ENCODE measurements at places on chromosomes 3 and 15.

DNA sequence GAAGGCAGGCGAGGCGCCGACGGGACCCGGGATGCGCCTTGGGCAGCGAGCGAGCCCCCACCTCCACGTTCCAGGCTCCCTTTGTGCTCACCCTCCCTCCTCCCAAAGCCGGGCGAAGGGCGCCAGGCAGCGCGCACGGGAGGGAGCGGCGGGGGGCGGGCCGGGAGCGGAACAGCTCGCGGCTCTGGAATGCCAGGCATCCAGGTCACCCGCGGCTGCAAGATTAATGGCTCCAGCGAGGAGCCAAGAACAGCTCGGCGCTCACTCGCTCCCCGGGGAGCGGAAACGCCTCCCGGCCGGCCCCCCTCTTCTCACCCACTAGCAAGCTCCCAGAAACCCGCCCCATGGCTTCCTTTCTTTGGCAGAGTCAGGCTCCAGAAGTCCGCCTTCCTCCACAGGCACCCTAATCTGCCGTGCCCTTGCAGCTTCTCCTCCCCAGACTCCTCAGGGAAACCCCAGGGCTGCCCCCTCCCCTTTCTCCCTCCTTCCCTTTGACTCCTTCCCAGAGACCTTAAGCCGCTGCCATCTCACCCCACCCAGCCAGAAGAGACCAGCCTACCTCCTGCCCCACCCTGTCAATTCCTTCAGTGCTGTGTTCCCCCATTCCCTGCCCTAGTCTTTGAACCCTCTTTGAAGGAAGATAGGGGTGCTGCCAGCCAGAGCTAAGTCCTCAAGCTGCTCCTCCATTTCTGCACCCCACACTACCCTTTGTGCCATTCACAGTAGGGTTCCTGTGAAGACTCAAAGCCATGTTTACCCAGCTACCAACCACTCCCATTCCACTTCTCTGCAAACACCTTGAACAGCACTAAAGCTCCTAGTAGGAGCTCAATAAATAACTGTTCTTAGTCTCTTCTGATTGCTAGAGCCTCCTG is 9.9 kb downstream of the AMOTL2 start:
- DNase-seq, result no peak

- DNase-seq, result no peak
Observed at GRCh38 chr15:48924528-48925393, 39.0 kb downstream of the SHC4 start.

- DNase-seq, result no peak
Observed at GRCh38 chr15:71082803-71083202, 32.5 kb upstream of the THSD4 start.

DNA sequence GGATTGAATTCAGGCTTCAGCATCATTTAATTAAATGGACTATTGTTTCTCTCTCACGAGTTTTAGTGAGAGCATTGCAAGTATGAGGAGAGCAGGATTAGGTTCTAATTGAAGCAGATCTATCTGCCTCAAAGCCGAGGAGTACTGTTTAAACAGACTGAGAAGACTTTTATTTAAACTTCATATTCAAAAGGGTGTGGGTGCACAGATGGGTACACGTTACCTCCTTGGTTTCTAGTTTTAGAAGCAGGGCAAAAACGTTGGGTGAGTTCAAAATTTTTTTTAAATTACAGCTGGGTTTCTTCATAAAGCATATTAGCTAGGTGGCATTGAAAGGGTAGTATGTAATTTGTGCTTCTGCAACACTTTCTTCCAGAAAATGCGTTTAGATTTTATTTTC is 26.5 kb upstream of the CLRN1 start:
- no peak for DNase-seq

DNA sequence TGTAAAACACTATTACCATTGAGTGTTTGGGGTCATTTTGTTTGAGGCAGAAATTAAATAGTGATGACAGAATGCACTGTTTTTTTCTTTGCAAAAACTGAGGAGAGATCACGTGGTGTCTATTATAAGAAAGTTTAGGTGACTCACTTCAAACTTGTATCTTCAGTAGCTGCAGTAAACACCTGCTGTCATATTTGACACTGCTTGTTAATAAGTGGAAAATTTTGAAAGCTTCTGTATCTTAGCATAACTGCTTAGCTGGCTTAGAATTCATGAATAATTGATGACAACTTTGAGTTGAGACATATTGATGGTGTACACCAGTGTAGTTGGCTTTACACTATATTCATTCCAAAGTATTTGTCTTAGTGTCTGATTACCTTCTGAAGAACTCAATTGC is 29.7 kb upstream of the MDFIC2 start:
- DNase-seq, result no peak

GRCh38 chr3:122890077-122890719 is 95.3 kb downstream of the SLC49A4 start:
- no peak for DNase-seq

Data from stimulated activated CD4-positive, alpha-beta T cell treated with anti-CD3 and anti-CD28 coated beads, Interleukin-4, amount 100 ng/mL, for 4 hours (primary cell).